CD4-positive, alpha-beta T cell (primary cell): ENCODE measurements at places on chromosomes 13 and 19.

DNA sequence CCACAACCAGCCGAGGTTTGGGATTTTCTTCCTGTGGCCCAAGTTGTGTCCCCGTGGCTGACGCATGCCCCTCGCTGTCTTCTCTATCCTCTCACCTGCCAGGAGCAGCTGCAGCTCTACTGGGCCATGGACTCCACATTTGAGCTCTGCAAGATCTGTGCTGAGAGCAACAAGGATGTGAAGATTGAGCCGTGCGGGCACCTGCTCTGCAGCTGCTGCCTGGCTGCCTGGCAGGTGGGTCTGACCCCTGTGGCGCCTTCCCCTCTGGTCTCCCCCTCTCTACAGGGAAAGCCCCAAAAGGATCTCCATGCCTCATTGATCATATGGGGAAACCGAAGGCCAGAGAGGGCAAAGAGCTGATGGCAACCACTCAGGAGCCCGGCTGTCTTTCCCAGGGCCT is 14.6 kb downstream of the CBLC start:
- DNase-seq: no peak

- no peak for DNase-seq
Measured at GRCh38 chr13:41452462-41452861, 4.9 kb upstream of the RGCC start.

DNA sequence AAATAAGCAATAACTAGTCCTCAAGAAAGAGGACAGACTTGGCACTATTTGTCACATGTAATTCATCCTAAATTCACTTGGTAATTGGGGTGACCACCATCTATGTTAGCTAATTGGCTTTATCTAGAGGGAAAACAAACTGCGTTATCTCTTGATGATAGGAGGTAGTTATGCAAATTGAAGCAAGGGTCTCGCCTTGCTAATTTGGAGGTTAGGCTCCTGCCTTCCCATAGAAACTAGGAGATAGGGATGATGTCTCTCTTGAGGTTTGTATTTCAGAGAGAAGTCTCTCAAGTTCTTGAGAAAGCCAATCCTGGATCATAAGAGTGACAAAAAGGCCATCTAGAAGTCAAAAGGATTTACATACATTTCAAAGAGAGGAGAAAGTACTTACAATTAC is 179.9 kb downstream of the SLITRK6 start:
- no peak for DNase-seq

DNA sequence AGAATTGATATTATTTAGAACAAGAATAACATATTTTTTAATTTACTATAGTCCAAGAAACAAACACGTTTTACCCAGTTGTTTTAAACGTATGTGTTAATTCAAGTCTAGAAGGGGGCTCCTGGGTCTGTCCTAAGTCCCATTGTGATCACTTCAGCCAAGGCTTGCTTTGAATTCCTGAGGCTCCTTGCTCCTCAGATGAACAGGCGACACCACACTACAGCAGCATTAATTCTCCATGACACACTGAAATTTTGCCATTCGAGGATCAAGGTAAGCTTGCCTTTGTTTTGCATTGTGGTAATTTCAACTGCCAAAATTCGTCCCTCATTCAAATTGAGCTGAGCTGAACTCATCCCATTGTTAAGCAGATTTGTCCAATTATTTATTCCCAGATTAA is 1442.6 kb downstream of the SLITRK5 start:
- no peak for DNase-seq

DNA sequence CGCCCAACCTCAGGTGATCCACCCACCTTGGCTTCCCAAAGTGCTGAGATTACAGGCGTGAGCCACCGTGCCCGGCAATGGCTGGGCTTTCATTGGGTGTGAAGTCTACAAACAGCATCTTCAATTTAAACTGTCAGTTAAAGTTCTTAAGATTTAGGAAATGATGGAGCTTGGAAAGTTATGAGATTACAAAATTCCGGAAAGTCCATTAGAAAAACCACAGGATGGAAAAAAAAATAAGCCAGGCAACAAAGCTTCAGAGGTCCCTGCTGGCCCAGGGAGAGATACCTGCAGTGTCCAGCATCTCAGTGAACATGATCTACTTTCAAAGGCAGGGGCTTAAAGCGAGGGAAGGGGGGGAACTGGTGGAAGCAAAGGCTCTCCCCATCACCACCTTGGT is 4.6 kb upstream of the ZNF587B start:
- no peak for DNase-seq
